Ascending aorta (tissue), 2 donors: ENCODE measurements at places on chromosomes 7 and 10.

DNA sequence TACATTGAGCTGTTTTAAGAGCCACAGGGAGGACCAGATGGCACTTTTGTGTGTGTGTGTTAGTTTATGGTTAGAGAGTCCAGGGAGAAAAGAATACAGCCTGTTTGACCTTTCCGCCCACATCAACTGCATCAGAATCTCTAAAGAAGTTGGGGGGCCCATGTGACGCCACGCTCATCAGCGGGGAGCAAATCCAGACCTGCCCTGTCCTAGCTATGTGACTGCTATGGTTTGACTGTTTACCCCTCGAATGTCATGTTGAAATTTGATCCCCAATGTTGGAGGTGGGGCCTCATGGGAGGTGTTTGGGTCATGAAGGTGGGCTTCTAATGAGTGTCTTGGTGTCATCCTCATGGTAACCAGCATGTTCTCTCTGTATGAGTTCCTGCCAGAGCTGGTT lies 128.0 kb downstream of the ADRA2A start:
- DNase-seq = no peak

DNA sequence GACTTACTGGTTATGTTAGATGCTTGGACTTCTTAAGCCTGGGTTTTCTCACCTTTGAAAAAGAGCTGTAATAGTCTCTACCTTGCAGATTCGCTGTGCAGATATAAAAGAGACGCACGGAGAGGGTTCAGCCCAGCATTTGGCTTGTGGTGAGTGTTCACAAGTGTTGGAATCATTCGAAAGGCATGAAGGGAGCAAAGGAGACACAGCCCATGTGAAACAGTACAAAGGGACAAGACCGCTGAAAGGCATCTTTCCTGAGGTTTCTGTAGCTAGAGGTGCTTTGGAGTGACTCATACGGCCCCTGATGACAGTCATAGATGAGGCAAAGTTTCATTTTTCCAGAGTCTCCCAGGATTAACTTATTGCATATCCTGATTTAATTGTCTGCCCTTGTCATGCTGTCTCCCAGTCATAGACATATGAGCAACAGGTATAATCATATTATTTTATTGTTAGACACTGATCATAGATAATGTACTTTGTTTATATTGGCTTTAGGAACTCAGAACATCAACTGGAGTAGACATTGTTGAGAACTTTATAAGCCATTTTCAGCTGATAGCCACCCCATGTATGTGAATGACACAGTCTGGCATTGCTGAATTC lies 171.1 kb downstream of the ADRA2A start:
- DNase-seq = no peak

GRCh38 chr10:79255007-79255507 lies 92.2 kb upstream of the PPIF start:
- no peak for DNase-seq

DNA sequence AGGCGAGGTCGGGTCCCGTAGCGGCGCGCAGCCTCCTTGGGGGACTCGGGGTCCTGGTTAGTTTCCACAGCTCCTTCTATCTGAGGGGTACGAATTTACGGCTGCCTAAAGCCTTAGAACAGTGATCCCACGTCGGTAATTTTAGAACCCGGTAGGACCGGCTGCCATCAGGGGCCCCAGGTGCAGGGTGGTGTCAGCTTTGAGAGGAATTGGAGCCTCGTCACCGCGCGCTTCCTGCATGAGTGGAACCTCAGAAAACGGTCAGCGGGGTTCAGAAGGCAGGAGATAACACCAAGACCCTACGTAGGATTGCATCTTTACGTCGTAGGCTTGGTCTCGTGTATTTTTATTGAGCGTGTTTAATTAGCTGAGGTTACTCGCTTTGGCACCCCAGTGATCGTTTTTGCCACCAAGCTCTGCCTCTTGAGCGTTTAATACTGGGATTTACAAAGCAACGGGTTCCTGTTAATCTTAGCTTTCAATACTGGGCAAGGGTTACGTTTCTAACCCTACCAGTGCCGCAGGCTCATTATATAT lies 443 bp downstream of the RNF32 start:
- no peak for DNase-seq

DNA sequence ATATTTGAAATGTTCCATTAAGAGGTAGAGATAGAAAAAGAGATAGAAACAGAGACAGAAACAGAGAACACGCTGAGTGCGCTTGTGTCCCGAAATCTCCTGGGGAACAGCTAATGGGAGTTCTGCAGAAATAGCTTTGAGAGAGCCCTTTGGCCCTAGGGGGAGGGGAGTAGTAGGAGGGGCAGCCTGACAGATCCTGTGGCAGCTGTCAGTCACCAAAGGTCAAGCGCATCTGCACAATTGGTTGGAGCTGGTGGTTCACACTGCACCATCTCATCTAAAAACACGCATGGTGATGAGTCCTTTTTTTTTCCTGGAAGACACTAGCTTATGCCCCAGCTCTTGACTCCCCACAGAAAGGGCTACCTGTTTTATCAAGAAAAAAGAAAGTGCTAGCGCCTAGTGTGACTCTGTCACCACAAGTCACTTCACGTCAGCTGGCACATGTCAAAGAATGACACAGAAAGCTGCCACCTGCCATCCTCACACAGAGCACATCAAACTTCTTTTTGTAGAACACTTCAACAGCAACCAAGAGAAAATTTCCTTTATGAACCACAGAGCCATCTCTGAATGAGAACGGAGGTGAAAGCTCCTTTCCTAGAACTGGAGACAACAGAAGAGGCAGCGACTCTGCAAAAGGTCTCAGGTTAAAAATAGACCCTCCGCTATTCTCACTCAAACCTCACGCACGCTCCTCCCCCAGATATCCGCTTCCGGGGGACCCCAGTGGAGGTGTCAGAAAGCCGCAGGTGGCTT lies 125.7 kb downstream of the GFRA1 start:
- no peak for DNase-seq

GRCh38 chr10:22629852-22630233 lies 84.5 kb downstream of the PIP4K2A start:
- no peak for DNase-seq

DNA sequence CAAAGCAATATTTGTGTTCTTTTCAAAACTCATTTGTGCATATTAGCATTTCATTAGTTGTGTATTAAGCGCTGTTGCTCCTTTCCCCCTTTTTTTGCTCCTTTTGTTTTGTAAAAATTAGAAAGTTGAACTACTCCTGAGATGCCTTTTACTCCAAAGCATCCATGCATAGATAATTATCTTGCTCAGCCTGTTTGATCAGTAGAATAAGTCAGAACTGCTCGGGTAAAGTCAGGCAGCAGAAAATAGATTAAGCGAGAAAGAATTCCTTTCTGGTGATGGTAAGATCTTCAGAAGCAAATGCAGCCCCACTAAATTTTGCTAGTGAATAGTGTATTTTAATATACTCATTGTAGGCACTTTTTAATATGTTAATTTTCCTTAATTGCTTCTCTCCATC lies 227.1 kb downstream of the TEX36 start:
- DNase-seq = no peak

DNA sequence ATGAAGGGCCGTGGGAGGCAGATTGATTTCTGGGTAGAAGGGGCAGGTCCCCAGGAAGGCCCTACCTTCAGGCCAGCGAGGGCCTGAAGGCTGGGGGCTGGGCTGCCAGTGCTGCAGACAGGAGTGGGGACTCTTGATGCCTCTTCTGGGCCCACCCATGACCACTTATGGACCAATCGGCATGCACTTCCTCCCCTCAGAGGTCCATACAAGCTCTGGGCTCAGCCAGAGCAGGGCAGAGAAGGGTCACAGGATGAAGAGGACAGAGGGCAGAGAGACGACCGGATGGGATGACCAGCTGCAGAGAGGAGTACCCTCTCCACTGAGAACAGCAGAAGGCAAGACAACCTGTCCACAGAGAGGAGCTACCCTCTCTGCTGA lies 120.1 kb downstream of the DYNC2I1 start:
- DNase-seq = no peak

- no peak for DNase-seq
Observed at GRCh38 chr7:133550145-133550544, 297.3 kb downstream of the EXOC4 start.

DNA sequence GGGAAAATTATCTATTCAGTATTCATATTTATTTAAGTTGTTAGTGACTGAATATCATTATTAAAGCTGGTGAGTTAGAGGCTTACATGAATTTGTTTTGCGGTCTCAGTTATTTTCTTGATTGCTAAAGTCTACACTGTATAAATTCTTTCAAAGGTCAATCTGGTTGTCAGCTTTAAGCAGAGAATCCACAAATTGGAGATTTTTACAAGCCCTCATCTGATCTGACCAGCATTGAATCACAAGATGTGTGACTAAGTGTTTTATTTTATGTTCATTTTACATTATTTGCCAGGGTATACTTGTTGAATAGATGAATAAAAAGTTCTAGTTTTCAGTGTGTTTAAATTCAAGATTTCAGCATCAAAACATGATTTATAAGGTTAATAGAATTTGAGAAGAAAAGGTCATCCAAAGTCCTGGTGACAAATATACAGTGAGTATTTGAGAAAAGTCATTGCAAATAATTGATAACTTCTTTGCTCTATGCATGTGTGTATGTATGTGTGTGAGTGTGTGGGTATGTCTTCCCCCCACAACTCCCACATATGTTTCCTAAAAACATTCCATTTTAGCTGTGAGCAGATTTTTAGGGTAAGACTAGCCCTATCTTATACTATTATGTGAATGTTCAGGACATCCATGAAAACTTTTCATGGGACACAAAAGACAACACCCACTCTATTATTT lies 4.4 kb downstream of the SEMA3A start:
- no peak for DNase-seq

DNA sequence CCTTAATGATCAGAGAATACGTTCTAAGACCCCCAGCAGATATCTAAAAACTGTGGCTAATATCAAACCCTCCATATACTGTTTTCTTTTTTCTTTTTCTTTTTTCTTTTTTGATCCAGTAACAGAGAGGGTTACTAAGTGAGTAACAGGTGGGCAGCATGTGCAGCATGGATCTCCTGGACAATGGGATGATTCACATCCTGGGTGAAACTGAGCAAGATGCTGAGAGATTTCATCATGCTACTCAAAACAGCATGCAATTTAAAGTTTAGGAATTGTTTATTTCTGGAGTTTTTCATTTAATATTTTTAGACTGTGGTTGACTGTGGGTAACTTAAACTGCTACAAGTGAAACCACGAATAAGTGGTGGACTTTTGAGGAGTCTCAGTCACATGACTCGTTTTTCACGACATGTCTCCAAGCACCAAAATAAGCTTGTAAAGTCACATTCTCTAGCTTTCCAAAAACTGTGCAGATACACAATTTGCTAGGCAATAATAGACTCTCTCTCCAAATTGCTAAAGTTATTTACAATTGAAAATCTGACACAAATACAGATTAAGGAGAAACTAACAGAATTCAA lies 716.2 kb downstream of the NXPH1 start:
- no peak for DNase-seq

DNA sequence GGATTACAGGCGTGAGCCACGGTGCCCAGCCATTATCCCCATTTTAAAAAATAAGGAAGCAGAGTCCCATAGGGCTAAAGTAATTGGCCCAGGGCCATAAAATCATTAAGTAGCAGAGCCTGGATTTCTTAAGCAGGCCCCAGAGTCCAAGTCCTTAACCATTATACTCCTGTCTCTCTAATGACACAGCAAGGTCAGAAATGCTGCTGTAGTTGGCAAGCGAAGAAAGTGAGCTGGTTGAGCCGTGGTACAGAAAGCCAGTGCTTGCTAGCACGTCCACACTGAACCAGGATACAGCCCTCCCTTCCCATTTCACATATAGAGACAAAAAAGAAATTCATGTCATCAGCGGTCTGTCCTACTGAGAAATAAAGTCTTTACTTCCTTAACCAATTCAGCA lies 562.7 kb downstream of the GALNT17 start:
- no peak for DNase-seq

DNA sequence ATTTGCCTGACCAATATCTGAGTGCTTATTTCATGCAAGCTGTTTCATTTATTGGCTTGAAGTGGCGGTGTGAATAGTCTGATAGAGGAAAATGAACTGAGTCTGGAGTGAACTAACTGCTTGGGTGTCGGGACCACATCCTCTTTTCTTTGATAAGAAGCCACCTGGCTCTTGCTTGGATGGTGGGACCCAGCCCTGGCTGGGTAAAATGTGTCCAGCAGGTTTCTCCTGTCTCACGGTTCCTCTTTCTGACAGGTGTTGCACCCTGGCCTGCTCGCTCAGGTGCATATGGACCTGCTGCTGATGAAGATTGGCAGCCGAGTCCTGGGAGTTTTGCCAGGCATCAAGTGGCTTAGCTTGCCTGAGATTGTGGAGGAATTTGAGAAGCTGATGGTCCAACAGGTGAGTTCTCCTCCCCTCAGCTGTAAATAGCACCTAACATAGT lies 1.6 kb downstream of the ADCK2 start:
- DNase-seq = no peak

- DNase-seq = no peak
Observed at GRCh38 chr10:109103278-109103677, 820.0 kb downstream of the XPNPEP1 start.

DNA sequence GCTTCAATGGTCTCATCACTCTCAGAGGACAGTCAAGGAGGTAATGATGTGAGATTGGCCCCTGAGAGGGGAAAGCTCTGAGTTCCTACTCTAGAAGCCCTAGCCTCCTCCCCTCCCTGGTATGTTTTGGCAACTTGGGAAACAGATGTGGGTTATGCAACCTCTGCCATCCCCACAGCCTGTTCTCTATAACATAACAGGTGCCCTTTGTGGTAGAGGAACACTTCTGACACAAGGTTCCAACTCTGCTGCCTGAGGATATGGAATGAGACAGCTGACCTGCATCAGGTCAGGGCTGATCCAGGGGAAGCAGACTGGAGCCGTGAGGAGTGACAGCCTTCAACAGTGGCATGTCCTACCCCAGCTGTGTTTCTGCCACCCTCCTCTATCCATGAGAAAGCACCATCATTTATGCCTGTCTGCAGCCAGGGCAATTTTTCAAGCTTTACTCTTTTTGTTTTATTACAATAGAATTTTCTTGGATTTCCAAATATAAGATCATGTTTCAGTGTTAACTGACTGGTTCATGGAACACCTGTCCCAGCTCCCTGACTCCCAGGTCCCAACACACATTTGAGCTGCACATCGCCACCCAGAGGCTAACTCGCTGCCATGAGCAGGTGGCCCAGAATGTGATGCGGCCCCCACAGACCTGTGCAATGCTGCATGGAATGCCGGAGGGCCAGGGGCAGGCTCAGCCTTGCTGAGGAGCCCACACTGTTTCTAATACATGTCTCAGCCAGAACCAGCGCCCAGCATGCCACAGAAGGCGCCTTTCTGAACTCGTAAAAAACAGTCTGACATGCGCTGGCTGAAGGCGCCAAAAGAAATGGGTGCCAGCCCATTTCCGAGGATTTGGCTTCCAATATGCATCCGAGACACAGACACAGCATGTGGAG lies 124.8 kb upstream of the CHST15 start:
- peak; percentile 28 for DNase-seq
